ENCODE measurements at places on chromosomes 6 and 20.

DNA sequence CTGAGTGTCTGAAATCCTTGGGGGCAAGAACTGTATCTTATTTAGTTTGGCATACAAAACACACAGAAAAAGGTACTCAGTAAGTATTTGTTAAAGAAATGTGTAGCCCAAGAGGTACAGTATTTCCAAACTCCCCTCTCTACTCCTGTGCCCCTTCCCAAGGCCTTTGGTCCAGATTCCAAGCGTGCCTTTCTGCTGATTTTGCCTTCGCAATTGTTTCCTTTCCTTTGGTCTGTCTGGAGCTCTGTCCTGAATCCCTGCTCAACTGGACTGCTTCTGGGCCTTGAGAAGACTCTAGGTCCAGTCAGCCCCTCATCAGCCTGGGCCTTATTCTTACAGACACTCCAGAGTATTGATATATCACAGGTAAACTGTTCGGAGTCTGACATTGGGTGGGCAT, 122.2 kb upstream of the SYNCRIP start:
- no peak for DNase-seq

- no peak for DNase-seq
These were observed 6.4 kb downstream of the PREX1 start for GRCh38 chr20:48821261-48821920.

DNA sequence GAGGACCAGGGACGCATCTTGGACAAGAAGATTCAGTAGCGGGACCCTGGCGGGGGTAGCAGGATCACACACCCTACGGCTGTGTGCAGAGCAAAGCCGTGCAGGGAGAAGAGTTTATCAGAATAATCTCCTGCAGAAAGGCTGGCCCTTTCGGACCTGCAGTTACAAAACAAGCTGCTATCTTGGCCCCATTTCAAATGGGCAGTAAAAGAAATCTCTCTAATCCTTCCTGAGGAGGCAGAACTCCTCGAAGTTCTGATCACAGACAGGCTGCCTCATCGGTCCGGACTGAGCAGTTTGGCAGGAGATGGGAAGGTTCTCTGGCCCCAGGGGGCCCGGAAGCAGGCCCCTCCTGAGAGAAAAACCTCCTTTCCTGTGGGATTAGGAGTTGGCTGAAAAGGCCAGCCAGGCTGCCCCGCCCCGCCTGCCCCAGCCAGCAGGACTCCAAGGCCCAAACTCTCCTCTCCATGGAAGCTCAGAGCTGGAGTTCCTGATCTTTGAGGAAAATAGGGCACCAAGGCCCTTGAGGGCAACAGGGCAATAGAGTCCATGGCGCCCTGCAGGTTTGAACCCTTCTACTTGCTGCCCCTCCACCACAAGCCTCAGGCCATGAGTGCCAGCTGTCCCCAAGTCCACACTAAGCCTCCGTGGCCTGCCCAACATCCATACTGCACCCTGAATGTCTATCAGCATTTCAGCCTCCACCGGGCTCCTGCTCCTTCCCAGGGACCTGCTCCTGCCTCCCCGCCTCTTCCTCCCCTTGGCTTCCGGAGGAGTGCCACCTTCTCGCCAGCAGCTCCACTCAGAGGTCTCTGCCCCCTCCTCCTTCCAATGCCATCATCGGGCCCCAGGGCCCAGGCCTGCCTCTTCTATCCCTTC, 141.3 kb downstream of the PREX1 start:
- DNase-seq, result no peak

- DNase-seq, result no peak
These were observed 28.4 kb downstream of the PAQR8 start for GRCh38 chr6:52390361-52390727.

DNA sequence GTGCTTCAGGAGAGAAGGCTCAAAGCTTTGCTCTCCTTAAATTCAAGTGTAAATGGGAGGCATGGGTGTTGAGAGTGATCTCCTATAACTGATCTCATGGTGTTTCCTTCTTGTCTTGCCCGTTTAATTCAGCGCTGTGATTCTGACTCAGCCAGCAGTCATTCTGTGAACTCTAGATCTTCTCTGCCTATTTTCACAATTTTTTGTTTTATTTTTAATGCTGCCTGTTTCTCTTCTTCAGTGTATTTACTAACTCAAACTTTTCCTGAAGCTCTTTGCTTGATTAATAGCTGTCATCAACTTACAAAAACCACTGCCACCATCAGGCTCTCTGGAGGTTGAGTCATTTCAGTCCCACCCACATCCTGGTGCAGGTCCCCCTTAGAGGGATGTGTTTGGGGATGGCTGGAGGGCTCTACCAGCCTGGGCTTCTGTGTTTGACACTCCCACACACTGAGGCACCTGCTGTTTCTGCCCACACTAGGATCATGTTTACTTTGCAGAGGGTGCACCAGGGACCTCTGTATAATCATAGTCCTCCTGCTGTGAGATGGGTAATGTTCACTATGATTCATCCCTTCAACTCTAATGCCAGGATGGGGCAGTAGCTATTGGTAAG, 94.0 kb downstream of the SHLD1 start:
- no peak for DNase-seq

- no peak for DNase-seq
These were observed 25.8 kb downstream of the CAP2 start for GRCh38 chr6:17419189-17419575.

DNA sequence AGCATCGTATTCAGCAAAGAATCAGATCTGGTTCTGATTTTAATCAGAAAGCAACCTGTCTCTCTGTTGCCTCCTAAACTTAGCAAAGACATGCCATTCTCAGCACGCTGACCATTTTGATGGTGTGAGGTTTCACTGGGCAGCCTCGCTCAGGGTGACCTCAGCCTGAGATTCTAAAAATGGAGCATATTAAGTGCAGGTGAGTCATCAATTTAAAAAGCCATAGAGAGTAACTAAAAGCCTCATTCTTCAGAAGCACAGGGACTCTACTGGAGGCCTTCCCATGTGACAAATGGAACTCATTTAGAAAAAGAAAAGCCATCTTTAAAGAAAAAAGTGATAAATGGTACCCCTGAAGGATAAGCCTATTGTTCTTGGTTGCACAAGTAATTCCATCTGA, 91.3 kb downstream of the FILIP1 start:
- no peak for DNase-seq

DNA sequence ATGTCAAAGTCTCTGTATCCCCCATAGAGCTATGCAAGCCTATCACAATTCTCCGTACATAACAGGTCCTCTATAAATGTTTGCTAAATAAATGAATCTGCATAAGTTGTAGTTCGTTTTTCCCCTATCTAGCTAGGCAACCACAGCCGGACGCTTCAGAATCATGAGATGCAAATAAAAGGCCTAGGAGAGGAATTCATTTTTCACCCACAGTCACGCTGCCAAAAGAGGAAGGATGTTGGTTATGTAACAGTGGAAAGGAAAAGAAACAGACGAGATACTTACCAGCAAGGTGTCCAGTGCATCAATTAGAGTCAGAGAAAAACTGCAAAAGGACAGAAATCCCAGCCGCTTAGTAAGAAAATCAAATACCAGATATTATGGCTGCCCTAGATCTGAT, 2.4 kb downstream of the EDEM2 start:
- DNase-seq, result no peak

DNA sequence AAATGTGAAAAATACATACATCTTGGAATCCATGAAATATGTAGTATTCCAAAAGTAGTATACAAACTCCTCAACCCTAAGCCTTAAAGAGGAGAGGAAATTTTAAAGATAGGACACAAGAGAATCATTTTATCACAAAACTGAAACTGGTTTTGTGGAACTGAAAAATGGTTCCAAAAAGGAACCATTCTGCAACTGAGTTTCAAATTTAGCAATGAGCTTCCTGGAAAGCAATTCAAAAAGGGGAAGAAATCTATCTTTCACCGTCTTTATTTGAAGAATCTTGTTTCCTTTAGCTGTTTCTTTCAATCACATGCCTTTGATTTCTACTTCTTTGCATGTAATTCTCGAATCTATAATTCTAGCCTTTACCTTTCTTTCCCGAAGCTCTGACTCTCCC, 32.2 kb upstream of the LAMP5 start:
- DNase-seq, result no peak

- no peak for DNase-seq
These were observed 223.6 kb downstream of the HIVEP2 start for GRCh38 chr6:142721215-142721920.

- DNase-seq, result no peak
These were observed 48.1 kb downstream of the TBC1D7 start for GRCh38 chr6:13280254-13280653.

GRCh38 chr6:108323710-108324466, 29.0 kb downstream of the AFG1L start:
- DNase-seq, result no peak

DNA sequence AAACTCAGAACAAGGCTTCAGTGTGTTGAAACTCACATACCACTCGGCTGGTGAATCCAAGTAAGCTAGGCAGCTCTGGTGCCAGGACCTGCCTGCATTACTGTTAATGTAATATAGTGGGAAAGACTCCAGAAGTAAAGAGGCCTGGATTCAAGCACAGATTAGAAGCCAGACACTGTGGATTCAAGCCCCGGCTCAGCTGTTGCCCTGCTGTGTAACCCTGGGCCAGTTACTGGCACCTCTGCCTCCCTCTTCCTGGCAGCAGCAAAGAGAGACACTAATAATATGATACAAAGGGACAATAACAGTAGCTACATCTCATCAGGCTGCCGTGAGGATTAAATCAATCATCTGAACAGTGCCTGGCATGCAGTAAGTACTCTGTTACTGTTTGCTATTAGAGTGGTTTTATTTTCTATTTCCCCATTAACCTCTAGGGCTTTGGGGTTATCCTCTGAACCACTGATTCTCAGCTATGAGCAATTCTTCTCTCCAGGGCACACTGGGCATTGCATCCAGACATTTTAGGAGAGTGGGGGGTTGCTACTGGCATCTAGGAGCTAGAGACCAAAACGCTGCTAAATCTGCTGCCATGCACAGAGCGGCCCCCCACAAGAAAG, 92.9 kb downstream of the ZMYND8 start:
- DNase-seq, result no peak

- DNase-seq, result no peak
These were observed 157.2 kb upstream of the COL21A1 start for GRCh38 chr6:56404599-56404998.

GRCh38 chr6:63391203-63391970, 71.6 kb upstream of the LGSN start:
- no peak for DNase-seq

- DNase-seq, result no peak
These were observed 170.2 kb upstream of the ZNF217 start for GRCh38 chr20:53763707-53764414.

Data from hypothalamus (tissue), 51 donors.